ENCODE measurements at places on chromosomes 7 and 10. TPM values are rescaled to one million over a fixed set of nuclear protein-coding genes. Genes with fewer than 3 reads are reported as not detected.

- H3K4me1 ChIP-seq = no peaks in the 10 kb centered on the region
- no peak for DNase-seq
- no peak overlapping the region for H3K4me3 ChIP-seq
- H3K36me3 ChIP-seq = no peaks in the 10 kb centered on the region
These were observed 77.8 kb upstream of the KAT6B start for GRCh38 chr10:74748468-74749031.

- H3K4me1 ChIP-seq = peaks cover 81% of the 10 kb centered on the region
- no peaks in the 10 kb centered on the region for H3K27me3 ChIP-seq
- DNase-seq = no peak
- H3K27ac ChIP-seq = peak overlapping the region; percentile 89
These were observed 73.3 kb upstream of the LYZL2 start for GRCh38 chr10:30702860-30703259.

- H3K4me3 ChIP-seq = no peak overlapping the region
- H3K4me1 ChIP-seq = peaks cover 47% of the 10 kb centered on the region
- no peaks in the 10 kb centered on the region for H3K27me3 ChIP-seq
- no peak overlapping the region for H3K27ac ChIP-seq
- DNase-seq = no peak
These were observed 69.8 kb downstream of the COA1 start for GRCh38 chr7:43659549-43659896.

GRCh38 chr7:17618652-17618974 is 320.2 kb downstream of the AHR start:
- H3K4me3 ChIP-seq = no peak overlapping the region
- no peaks in the 10 kb centered on the region for H3K36me3 ChIP-seq
- peaks cover 2% of the 10 kb centered on the region for H3K27me3 ChIP-seq
- no peaks in the 10 kb centered on the region for H3K4me1 ChIP-seq
- no peak overlapping the region for H3K27ac ChIP-seq

GRCh38 chr7:120400806-120401455 is 128.0 kb downstream of the KCND2 start:
- no peaks in the 10 kb centered on the region for H3K36me3 ChIP-seq
- H3K27ac ChIP-seq = no peak overlapping the region
- DNase-seq = no peak

DNA sequence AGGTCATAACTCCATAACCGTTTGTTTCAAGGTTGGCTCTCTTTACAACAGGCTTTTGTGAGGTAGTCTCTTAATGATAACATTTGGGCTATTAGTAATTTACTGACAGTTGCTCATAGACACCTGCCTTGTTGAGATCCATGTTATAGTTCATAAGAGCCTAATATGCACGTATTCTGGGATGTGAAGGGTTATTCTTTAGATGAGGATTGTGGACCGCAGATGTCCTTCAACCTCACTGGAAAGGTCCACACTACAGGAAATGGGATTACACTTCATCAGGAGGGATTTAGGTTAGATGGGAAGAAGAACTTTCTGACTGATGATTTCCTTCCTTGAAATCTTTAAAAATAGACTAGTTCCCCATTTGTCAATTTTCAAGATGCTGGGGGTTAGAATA is 62.8 kb downstream of the SAMD9 start:
- no peak for DNase-seq
- H3K4me3 ChIP-seq = no peak overlapping the region

GRCh38 chr7:138208142-138208570 is 131.9 kb downstream of the AKR1D1 start:
- H3K36me3 ChIP-seq = no peaks in the 10 kb centered on the region
- H3K4me3 ChIP-seq = no peak overlapping the region
- H3K27ac ChIP-seq = no peak overlapping the region
- DNase-seq = no peak
- peaks cover 2% of the 10 kb centered on the region for H3K27me3 ChIP-seq
- no peaks in the 10 kb centered on the region for H3K4me1 ChIP-seq

- no peaks in the 10 kb centered on the region for H3K36me3 ChIP-seq
- H3K4me3 ChIP-seq = no peak overlapping the region
- no peak for DNase-seq
These were observed 947.9 kb upstream of the LRRN3 start for GRCh38 chr7:110142939-110143526.

DNA sequence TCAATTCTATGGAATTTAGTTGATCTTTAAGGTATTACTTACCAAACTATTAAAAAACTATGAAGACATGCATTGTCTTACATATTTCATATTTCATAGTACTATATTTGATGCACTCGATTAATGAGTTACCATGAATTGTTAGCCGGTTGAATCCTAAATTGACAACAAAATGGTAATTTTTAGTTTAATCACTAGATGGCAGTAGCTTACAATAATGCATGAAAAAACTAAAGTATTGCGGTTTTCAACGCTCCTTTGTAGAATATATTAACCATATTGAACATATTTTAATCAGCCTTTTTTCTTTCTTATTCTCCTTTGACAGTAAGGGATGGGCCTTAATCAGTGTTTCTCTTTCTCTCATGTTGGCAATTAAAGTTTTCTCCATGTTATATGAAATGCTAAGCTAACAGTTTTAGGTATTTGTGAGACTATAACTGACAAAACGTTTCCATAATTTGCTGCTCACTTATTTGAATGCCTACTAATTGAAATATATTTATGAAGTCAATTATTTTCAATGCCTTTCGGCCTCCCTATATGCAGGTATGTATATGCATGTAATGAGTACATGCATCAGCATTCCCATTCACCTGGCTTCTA is 48.5 kb upstream of the ARL4A start:
- no peaks in the 10 kb centered on the region for H3K36me3 ChIP-seq
- peaks cover 16% of the 10 kb centered on the region for H3K4me1 ChIP-seq
- H3K4me3 ChIP-seq = no peak overlapping the region
- H3K27me3 ChIP-seq = peaks cover 4% of the 10 kb centered on the region

Gene RNF32
- total RNA-seq = 2.2 TPM

GRCh38 chr10:121662945-121663917 is 65.0 kb upstream of the FGFR2 start:
- H3K27me3 ChIP-seq = no peaks in the 10 kb centered on the region
- no peaks in the 10 kb centered on the region for H3K4me1 ChIP-seq
- no peak overlapping the region for H3K4me3 ChIP-seq
- H3K36me3 ChIP-seq = no peaks in the 10 kb centered on the region
- DNase-seq = no peak

DNA sequence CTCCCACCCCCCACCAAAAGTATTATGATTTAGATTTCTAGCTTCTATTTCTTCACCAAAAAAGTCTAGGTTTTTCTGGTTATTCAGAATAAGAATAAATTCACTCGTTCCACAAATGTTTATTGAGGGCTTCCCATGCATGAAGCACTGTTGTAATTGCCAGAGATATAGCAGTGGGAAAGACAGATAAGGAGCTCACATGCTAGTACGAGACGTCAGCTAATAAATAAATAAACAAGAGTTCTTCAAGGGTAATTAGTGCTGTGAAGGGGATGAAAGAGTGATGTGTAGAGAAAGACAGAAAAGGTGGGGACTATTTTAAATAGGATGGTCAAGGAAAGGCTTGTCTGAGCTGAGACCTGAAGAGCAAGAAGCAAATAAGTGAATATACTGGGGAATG is 38.1 kb upstream of the SEPTIN7 start:
- no peak overlapping the region for H3K27ac ChIP-seq
- no peak overlapping the region for H3K4me3 ChIP-seq
- no peak for DNase-seq
- peaks cover 4% of the 10 kb centered on the region for H3K4me1 ChIP-seq
- H3K27me3 ChIP-seq = peaks cover 24% of the 10 kb centered on the region

- no peak overlapping the region for H3K4me3 ChIP-seq
- no peaks in the 10 kb centered on the region for H3K36me3 ChIP-seq
- H3K27ac ChIP-seq = no peak overlapping the region
- H3K4me1 ChIP-seq = no peaks in the 10 kb centered on the region
These were observed 46.7 kb downstream of the PARD3 start for GRCh38 chr10:34768261-34768971.

- H3K36me3 ChIP-seq = no peaks in the 10 kb centered on the region
- no peaks in the 10 kb centered on the region for H3K27me3 ChIP-seq
- DNase-seq = no peak
These were observed 35.8 kb downstream of the IQUB start for GRCh38 chr7:123498601-123499000.

Gene PCLO
- not detected for total RNA-seq

All from activated T-helper 1 cell treated with anti-CD3 and anti-CD28 coated beads, Interleukin-12 subunit alpha, Interleukin-12 subunit beta, Interleukin-2, Interleukin-4 antibody, amounts not matched to agents 30 ng/mL and 10 ng/mL and 1 ng/mL, durations not matched to agents 14 hours and 24 hours and 36 hours (primary cell).